ENCODE measurements at places on chromosomes 1 and 21.

- no peaks in the 10 kb centered on the region for H3K36me3 ChIP-seq
- no peak for DNase-seq
- no peak overlapping the region for H3K27ac ChIP-seq
These were observed 44.5 kb downstream of the SLC2A1 start for GRCh38 chr1:42914092-42914627.

DNA sequence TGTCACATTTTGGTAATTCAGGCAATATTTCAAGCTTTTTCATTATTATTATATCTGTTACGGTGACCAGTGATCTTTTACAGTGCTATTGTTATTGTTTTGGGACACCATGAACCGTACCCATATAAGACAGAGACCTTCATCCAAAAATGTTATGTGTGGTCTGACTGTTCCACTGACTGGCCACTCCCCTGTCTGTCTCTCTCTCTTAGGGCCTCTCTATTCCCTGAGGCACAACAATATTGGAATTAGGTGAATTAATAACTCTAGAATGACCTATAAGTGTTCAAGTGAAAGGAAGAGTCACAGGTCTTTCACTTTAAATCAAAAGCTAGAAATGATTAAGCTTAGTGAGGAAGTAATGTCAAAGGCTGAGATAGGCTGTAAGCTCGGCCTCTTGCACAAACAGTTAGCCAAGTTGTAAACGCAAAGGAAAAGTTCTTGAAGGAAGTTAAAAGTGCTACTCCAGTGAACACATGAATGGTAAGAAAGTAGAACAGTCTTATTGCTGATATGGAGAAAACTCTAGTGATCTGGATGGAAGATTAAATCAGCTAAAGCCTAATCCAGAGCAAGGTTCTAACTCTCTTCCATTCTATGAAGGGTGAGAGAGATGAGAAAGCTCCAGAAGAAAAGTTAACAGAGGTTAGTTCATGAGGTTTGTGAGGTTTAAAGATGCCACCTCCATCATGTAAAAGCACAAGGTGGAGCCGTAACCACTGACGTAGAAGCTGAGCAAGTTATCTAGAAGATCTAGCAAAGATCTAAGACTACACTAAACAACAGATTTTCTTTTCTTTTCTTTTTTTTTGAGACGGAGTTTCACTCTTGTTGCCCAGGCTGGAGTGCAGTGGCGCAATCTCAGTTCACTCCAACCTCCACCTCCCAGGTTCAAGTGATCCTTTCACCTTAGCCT lies 19.7 kb upstream of the DIPK1A start:
- peak overlapping the region; percentile 62 for H3K27ac ChIP-seq
- H3K4me1 ChIP-seq = peaks cover 10% of the 10 kb centered on the region
- no peaks in the 10 kb centered on the region for H3K36me3 ChIP-seq

DNA sequence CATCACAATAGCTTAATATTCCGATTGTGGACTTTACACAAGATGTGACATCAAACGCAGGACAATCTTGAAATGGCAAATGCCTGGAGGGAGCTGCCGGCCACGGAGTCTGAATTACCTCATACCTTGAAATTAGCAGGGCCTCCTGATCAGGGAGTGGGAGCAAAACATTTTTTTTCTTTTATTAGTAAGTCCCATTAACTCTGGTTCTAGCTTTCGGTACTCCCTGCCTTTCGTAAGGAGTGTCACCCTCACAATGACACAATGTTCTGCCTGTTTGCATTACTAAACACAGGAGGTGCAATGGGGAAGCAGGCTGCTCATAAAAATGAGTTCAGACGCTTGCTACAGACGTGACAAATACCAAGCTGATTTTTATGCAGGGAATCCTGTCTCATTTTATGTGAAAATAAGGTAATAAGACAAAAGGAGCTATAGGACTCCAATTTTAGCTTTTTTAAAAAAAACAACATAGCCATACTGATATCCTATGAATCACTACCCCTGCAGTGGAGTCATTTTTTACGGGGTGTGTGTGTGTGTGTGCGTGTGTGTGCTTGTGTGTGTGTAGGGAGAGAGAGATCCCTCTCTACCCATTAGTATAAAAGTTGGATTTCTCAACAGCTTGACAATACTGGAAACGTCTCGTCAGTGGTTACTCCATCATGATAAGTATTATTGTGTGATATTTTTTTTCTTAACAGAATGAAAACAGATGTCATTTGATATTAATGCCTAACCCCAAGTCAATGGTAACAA lies 205.1 kb upstream of the RUNX1 start:
- no peak overlapping the region for H3K27ac ChIP-seq
- no peak for DNase-seq
- no peak overlapping the region for H3K4me3 ChIP-seq

- H3K4me1 ChIP-seq = no peaks in the 10 kb centered on the region
- no peak overlapping the region for H3K27ac ChIP-seq
- H3K4me3 ChIP-seq = no peak overlapping the region
These were observed 105.0 kb downstream of the SIM2 start for GRCh38 chr21:36803816-36804439.

DNA sequence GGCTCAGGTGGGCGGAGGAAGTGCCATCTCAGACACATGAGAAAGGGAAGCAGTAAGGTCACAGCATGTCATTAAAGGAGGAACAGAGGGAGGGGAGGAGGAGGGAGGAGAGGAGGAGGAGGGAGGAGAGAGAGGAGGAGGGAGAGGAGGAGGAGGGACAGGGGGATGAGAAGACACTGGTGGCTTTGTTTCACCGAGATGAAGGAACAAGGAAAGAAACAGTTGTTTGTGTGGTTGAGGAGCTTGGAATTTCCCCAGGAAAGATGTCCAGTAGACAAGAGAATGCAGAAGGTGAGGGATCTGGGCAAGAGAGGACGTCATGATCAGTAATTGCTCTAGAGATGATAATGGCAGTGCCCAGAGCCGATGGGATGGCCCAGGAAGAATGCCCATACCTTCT lies 97.7 kb downstream of the AJAP1 start:
- no peak overlapping the region for H3K4me3 ChIP-seq
- no peak for DNase-seq
- H3K27ac ChIP-seq = no peak overlapping the region
- H3K27me3 ChIP-seq = no peaks in the 10 kb centered on the region
- H3K36me3 ChIP-seq = no peaks in the 10 kb centered on the region

DNA sequence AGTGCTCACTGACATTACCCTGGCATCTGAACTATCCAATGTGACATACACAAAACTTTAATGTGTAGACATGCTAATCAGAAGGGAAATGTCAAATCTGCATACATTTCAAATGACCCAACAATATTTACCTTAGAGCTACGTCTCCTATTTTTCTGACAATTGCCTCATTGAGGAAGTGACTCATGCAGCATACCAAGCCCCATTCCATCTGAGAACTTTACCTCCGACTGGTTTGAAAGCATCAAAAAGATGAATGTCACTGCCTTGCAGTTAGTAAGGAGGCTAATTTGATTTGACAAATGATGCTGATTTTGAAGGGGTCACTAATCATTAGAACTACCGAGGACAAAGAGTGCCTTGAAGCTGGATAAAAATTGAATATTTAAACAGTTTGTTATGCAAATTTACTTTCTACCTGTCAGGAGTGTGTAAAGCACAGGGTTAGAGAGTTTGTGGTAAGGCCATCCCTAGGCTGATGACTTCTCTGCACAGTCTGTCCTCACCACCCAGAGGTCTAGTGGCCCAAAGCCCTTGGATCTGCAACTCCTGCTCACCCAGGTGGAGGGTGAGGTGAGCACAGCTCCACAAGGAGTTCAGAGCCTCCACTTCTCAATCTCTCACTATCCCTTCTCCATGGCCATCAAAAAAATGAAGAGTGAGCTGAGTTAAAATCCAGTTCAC lies 500.3 kb upstream of the C1orf87 start:
- H3K4me1 ChIP-seq = no peaks in the 10 kb centered on the region
- no peaks in the 10 kb centered on the region for H3K36me3 ChIP-seq
- DNase-seq = no peak
- no peaks in the 10 kb centered on the region for H3K27me3 ChIP-seq

- peaks cover 22% of the 10 kb centered on the region for H3K4me1 ChIP-seq
- H3K27ac ChIP-seq = no peak overlapping the region
- no peak for DNase-seq
- no peaks in the 10 kb centered on the region for H3K27me3 ChIP-seq
- no peaks in the 10 kb centered on the region for H3K36me3 ChIP-seq
These were observed 37.2 kb downstream of the PTPN14 start for GRCh38 chr1:214514032-214514818.

DNA sequence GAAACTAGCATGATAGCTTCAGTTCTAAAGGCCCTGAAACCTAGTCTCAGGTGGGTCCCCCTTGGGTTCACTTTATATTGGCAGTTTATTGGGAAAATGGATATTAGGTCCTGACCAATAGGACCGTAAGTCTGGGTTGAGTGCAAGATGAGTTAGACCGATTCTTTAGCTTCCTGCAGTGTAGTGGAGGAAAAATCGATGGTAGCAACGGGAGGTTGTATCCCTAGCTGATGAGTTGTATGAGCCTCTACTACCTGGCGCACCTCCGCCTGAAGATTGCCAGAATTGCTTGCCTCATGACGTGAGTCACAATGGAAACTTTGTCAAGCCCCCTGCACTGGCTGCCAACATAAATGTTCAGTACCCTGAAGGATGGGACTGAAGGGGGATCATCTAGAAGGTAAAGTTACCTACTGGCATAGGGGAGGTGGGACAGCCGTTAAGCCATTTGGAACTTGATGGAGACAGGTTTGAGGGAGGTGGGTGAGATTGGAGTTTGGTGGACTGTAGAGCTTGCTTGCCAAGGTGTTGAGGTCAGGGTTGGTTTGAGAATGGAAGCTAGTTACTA lies 3.9 kb downstream of the RCC1 start:
- no peaks in the 10 kb centered on the region for H3K27me3 ChIP-seq
- H3K27ac ChIP-seq = peak overlapping the region; percentile 83
- DNase-seq = no peak

DNA sequence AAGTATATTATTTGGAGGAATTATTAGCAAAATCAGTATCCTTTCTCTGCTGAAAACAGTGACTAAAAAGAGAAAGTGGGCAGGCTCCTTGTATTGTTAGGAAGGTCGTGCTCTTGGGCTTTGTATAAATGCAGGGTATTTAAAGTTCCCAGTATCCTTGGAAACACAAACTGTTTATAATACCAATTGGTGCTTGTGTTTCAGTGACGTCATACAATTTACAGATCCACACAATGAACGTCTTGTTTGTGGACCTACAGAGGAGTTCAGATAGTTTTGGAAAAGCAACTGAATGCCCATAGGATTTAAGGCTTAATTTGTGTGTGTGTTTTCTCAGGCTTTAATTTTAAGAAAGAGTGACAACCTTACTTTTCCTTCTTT lies 168.2 kb downstream of the RASAL2 start:
- no peak for DNase-seq
- no peak overlapping the region for H3K4me3 ChIP-seq
- H3K27me3 ChIP-seq = no peaks in the 10 kb centered on the region
- no peak overlapping the region for H3K27ac ChIP-seq

DNA sequence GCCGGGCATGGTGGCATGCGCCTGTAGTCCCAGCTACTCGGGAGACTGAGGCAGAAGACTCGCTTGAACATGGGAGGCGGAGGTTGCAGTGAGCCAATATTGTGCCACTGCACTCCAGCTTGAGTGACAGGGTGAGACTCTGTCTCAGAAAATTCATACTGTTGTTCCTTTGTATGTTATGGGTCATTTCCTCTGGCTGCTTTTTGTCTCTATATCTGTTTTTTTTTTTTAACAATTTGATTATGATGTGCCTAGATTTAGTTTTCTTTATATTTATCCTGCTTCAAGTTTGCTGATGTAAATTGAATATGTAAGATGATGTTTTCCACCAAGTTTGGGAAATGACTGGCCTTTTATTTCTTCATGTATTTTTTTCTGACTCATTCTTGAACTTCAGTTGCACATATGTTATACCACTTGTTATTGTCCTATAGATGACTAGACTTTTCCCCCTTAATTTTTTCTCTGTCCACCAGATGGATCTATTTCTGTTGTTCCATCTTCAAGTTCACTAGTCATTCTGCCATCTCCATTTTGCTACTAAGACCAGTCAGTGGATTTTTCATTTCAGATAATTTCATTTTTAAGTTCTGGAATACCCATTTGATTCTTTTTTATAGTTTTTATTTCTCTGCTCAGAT lies 173.5 kb downstream of the GALNT2 start:
- DNase-seq = no peak
- no peaks in the 10 kb centered on the region for H3K4me1 ChIP-seq
- peaks cover 43% of the 10 kb centered on the region for H3K36me3 ChIP-seq
- no peaks in the 10 kb centered on the region for H3K27me3 ChIP-seq
- no peak overlapping the region for H3K4me3 ChIP-seq
- no peak overlapping the region for H3K27ac ChIP-seq

DNA sequence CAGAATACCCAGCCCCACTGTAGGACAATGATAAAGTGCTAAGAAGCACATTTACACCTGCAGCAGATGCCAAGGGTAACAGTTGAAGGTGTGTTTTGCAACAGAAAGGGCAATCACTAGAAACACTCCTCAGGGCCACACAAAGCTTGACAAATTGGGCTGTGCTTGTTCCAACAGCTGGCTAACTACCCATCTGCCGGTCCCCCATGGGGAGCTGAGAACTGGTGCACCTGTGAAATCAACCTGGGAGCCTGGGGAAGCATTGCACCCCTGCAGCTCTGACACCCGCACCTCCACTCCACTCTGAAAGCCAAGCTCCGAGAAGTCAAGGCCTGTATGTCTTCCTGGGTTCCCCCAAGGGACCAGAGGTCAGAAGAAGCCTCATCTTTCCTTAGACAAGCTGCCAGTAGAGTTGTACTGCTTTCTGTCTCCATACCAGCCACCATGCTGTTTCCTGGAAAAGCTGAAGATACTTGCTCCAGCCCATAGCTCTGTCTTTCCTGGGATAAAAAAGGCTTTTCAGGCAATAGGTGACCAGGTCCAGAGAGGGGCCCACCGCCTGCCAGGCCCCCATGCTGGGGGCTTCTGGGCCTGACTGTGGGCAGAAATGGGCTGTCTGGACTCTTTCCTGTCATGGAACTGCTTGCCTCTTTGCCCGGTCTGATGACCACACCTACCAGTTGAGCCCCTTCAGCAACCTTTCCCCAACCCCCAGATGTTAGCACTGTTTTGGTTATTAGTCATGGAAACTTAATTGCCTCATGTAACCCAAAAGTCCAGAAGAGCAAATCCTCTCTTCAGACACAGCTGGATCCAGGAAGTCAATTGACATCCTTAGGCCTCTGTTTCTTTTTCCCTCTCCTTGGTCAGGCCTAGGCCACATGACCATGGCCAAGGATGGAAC lies 93.6 kb downstream of the KIF14 start:
- H3K4me1 ChIP-seq = no peaks in the 10 kb centered on the region
- no peak overlapping the region for H3K4me3 ChIP-seq
- no peak overlapping the region for H3K27ac ChIP-seq
- no peaks in the 10 kb centered on the region for H3K27me3 ChIP-seq
- DNase-seq = no peak

DNA sequence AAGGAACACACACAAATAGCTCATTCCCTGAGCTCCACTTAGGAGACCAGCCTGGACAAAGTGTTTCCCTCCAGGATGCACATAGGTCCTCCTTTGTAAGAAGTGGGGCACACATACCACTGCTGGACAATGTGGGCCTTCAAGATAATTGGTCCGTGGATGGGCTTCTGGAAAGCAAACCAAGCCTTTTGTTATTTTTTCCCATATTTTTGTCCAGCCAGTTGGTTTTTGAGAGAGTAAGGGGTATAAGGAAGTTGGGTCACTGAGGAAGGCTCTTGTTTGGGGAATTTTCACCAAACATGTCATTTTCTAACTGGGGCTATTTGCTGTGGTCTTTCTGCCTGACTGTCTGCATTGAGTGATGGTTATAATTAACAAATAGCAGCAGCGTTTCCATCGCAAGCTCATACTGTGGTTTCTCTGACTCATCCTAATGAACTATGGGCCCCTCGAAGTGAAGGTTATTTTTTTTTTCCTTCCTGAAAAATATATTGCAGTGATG lies 306.3 kb upstream of the DUSP10 start:
- H3K27me3 ChIP-seq = no peaks in the 10 kb centered on the region
- H3K4me3 ChIP-seq = no peak overlapping the region
- H3K27ac ChIP-seq = no peak overlapping the region
- H3K36me3 ChIP-seq = no peaks in the 10 kb centered on the region
- H3K4me1 ChIP-seq = no peaks in the 10 kb centered on the region
